ENCODE measurements at places on chromosomes 4 and X. TPM values are rescaled to one million over a fixed set of nuclear protein-coding genes. Genes with fewer than 3 reads are reported as not detected.

RS1 gene
- not detected for total RNA-seq

NAP1L2 gene
- total RNA-seq: 3.0 TPM

HPGDS gene
- not detected for total RNA-seq

SSX3 gene
- total RNA-seq: not detected

FAT4 gene
- 31.2 TPM for total RNA-seq

CDKL5 gene
- total RNA-seq: 1.1 TPM

SSX4 gene
- total RNA-seq: not detected

CLIC2 gene
- total RNA-seq: 10.4 TPM

GUCY1B1 gene
- 6.9 TPM for total RNA-seq

MAGEE1 gene
- total RNA-seq: 0.65 TPM

BBS12 gene
- 3.9 TPM for total RNA-seq

ADGRG2 gene
- not detected for total RNA-seq

All from bladder microvascular endothelial cell (primary cell).